ENCODE measurements at places on chromosomes 3 and 15. TPM values are rescaled to one million over a fixed set of nuclear protein-coding genes. Genes with fewer than 3 reads are reported as not detected.

DNA sequence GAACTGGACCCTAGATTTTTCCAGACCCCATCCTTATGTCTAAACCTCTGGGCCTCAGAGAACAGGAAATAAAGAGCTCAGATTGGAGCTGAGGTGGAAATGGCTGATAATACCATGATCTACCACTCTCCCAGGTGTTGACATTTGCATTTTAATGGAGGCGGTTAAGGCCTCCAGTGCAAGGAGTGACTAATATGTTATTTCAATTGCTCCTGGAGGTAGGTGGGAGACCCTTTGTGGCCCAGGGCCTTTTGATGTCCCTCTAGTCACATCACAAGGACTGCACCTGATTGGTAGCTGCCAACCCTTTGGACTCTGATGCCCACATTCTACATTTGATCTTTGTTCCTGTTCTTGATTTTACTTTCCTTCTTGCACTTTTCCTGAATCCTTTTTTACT lies 9.0 kb upstream of the ADCY5 start:
- DNase-seq, result no peak

DNA sequence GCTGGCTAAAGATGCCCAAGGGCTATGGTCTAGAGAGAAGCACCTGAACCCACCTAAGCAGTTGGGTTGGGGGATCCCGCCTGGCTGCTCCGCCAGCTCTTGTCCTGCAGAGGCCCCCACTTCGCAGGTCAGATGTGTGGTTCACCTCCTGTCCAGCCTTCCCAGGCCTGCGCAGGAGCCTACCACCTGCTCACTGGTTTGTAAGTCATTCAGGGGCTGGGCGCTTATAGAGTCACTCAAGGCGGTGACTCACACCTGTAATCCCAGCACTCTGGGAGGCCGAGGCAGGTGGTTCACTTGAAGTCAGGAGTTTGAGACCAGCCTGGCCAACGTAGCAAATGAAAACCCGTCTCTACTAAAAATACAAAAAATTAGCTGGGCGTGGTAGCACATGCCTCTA lies 3.9 kb upstream of the FURIN start:
- no peak for DNase-seq

DNA sequence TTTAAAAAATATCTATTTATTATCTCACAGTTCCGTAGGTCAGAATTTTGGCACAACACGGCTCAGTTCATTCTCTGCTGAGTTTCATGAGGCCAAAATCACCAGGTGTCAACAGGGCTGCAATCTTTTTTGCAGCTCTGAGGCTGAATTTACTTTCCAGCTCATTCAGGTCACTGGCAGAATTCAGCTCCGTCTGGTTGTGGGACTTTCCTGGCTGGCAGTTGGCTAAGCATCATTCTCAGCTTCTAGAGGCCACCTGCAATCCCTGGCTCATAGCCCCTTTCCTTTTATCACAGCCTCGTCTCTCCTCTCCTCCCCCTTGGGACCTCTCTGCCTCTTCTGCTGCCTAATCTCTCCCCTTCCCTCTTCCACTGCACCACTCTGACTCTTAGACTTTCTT lies 174.0 kb upstream of the WNT5A start:
- no peak for DNase-seq

- DNase-seq, result no peak
These were observed 302.0 kb downstream of the DIPK2A start for GRCh38 chr3:144273601-144274000.

ESYT3 gene
- total RNA-seq, result 0.05 TPM

THRB gene
- 0.16 TPM for total RNA-seq

NRG4 gene
- 6.3 TPM for total RNA-seq

- peak; percentile 79 for DNase-seq
These were observed 1.4 kb downstream of the CRTAP start for GRCh38 chr3:33115024-33115768.

NR2F2 gene
- 1.9 TPM for total RNA-seq

DNA sequence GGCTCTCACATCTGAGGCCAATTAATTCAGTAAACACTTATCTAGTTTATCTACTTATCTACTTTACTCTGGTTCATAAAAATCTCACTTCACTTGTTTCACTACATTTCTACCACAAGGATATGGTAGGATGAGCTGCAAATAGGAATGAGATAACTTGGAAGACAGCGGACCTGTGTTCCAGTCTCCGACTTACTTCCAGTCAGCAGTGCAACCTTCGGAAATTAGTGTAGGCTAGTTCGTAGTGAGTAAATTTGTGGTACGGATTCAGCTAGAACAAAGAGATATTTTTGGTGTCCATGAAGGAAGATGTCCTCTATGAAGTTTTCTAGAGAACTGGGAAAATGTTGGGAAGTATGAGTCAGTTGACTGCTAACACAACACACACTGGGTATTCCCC lies 66.3 kb downstream of the TPRG1 start:
- no peak for DNase-seq

DNA sequence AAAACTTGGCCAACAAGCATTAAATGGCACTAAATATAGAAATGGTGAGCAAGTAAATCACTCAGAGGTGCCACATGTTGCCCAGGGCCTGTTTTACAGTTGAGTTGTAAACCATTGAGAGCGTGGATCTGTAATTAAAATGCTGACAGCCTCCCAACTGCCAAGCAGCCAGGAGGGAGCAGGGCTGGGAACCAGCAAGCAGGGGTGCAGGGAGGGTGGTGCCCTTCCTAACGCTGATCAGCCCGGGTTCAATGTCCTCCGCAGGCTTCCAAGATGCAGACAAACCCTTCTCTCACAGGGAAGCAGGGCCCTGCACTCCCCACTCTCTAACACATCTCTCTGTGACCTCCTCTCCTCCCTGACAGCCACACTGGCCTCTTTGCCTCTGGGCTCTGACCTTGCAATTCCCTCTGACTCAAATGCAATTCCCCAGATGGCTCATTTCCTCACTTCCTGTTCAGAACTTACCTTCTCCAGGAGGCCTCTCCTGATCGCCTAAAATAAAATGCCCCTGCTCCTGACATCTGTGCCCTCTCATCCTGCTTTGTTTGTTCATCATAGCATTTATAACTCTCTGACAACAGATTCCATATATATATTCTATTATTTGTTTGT lies 40.0 kb downstream of the WNT7A start:
- no peak for DNase-seq

CLPX gene
- total RNA-seq, result 46.2 TPM

DNA sequence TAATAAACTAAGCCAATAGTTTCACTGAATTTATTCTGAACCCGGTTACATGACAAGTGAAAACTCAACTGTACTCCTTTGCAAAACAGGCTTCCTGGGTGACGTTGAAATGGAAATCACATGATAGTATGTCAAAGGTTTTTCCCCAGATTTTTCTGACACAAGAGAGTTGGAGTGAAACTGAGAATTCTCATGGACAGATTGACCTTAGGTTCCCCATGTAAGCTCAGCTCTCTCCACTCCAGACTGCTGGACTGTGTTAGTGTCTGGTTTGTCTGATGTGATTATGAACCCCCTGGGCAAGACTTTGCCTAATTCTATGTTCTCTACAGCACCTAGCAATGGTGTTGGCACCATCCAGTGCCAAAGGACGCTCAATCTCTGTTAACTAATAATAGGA lies 219.7 kb upstream of the COL8A1 start:
- DNase-seq, result no peak

- DNase-seq, result no peak
These were observed 76.4 kb downstream of the AKAP13 start for GRCh38 chr15:85456798-85457197.

DNA sequence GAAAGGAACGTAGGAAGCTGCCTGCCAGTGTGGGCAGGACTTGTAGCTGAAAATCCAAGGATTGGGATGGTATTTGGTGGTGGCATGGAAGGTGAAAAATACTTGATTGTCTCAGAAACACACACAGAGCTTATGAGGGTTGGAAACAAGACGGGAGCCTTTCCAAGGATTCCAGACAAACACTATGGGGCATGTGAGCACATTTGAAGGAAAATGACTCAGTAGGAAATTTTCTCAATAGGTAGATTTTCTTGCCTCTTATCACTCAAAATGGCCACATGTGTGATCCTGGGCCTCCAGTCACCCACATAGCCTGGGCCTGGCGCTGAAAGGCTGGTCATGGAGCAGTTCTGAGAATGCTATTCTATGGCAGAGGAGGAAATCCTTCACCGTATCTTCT lies 47.4 kb downstream of the CCNL1 start:
- DNase-seq, result no peak

Data from SK-MEL-5 (cell line).